ENCODE measurements at places on chromosomes 5 and 9.

GRCh38 chr5:135079099-135079681, 45.2 kb upstream of the PITX1 start:
- DNase-seq: no peak

- DNase-seq: no peak
Measured at GRCh38 chr5:51095486-51095885, 287.8 kb upstream of the ISL1 start.

- no peak for DNase-seq
Measured at GRCh38 chr5:14223372-14223771, 80.2 kb downstream of the TRIO start.

GRCh38 chr9:125391704-125392103, 130.1 kb downstream of the GAPVD1 start:
- no peak for DNase-seq

DNA sequence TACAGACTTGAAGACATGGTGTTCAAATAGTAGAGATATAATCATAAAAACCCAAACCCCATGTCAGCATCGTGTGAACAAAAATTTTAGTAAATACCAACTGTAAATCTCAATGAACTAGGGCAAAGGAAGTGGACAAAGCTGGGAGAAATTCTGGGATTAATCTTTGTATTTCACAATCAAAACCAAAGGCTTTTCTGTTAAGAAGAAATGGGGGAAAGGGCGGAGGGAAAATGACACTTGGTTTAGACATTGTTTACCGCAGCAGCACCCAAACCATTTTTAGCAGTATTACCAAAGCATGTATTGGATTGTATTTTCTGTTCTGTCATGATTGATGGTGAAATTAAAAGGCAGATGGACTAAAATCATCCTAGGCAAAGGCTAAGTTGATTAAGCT, 134.2 kb upstream of the PRSS3 start:
- no peak for DNase-seq

DNA sequence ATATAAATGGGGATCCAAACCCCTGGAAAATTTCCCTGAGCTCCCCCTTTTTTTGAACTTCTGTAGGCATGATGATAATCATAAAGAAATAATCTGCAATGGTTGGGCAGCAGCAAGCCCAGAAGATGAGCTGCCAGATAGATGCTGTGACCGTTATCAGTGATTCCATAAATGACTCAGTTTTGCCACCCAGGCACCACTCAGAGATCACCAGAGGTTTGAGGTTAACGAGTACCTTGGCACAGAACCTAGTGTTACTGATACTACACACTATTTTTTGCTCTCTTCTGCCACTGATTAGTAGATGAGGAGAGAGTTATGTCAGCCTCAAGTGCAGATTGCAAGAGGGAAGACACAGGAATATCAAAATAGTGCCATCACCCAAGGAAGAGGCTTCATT, 199.3 kb upstream of the PTGER4 start:
- DNase-seq: no peak

- no peak for DNase-seq
Measured at GRCh38 chr5:79850316-79850822, 140.7 kb downstream of the MTX3 start.

DNA sequence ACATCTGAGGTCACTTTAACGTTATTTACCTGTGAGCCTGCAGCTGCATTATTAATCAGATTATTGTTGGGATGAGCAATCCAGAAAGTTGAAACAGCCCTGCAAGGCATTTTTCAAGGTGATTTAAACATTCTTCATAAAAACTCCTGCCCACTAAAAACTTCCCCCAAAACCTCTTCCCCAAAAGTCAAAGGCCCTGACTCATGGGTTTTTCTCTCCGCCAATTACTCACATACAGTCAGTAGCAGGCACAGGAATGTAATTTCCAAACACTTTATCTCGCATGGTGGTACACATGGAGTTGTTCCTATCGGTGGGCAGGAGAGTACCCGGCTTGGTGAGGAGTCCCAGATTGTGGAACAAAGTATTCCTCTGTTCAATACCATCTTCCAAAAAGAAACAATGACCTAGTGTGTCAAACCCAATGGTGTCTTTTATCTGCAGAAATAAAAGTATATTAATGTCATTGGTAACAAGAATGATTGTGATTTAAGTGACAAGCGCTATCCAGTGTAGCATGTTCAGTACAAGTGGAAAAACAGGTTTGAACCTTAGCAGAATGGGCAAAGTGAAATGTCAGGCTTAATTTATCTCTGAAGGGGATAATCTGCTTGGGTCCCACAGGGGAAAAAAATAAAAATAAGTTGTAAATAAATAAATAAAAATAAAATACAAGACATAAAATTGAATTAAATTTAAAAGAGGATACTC, 38.3 kb downstream of the CEMIP2 start:
- DNase-seq: no peak

DNA sequence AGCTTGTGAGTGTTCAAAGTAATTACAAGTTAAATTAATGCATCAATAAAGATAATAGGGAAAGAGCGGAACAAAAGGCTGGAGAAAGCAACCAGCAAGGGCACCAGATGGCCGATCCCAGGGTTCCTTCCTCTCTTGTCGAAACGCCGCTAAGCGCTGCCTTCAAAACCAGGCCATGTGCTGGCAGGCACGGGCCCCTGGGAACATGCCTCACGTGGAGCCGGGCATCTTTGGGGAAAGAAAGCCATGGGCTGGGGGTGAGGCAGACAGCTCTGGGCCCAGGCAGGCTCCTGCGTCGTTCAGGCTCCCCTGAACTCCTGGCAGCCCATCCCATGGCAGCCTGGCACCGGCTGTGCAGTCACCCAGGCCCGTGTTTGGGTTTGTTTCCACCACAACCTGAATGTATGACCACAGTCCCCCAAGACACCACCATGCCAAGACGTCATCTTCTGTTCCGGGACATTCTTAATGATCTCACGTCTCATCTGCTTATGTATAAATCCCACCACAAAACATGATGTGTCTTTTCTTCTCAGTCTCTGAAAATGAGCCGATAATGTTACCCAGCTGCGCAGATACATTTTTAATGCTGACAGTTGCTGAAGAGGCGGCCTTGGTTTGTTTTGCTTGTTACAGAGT, 110.4 kb upstream of the SARDH start:
- DNase-seq: no peak

- no peak for DNase-seq
Measured at GRCh38 chr5:111735583-111736270, 21.3 kb downstream of the NREP start.

DNA sequence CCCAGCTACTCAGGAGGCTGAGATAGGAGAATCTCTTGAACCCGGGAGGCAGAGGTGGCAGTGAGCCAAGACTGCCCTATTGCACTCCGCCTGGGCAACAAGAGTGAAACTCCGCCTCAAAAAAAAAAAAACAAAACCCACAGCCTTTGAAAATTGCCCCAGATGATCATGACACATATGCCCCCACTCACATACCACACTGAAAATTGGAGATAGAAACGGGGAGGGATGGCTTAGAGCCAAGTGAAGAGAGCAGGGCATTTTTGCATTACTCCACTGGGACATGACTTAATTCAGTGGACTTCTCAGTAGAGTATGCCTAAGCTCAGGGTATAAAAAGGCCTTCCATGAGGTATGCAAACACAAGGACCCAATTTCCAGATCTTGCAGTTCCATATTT, 309.3 kb downstream of the BNC2 start:
- DNase-seq: no peak

- no peak for DNase-seq
Measured at GRCh38 chr5:110258460-110259216, 467.8 kb downstream of the TMEM232 start.

DNA sequence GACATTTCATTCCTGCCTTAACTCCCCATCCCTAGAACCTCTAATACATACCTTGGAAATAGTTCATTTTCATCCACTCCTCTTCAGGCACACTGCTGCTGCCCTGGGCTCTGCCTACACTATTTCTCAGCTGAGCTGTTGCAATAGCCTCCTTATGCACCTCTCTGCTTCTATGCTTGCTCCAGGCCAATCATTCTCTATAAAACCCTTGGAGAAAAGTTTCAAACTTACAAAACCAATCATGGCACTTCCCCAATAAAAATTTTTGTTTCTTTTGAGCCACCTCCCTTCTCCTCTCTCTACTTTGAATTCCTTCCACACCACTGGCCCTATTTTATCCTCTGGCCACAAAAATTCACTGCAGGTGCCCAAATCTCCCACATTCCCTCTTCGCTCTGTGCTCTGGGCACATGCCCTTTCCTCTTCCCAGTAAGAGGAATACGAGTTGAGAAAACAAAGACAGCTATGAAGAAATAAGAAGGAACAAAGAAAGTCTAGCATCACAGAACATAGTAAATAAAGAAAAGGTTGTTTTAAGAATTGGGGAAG, 301.4 kb downstream of the ELAVL2 start:
- DNase-seq: no peak
